AG08396 (cell line): ENCODE measurements at places on chromosomes 12 and 14.

DNA sequence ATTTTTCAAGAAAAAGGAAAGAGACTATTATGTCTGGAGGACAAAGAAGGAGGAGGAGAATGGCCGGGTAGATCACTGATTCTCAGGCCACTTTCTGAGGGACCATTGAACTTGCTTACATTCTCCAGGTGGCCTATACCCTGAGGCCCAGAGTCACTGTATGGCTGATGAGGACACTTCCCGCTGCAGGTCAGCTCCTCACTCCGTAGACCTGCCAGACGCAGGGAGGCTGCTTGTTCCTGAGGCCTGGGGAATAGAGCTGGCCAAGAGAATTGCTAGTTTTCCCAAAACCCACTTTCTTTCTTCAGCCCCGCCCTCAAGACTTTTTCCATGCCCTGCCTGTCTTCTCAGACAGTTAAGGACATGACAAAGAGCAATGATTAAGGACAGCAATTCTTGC is 510.5 kb upstream of the TBX3 start:
- DNase-seq = no peak

GRCh38 chr14:89534902-89535685 is 118.1 kb upstream of the FOXN3 start:
- peak; percentile 21 for DNase-seq

DNA sequence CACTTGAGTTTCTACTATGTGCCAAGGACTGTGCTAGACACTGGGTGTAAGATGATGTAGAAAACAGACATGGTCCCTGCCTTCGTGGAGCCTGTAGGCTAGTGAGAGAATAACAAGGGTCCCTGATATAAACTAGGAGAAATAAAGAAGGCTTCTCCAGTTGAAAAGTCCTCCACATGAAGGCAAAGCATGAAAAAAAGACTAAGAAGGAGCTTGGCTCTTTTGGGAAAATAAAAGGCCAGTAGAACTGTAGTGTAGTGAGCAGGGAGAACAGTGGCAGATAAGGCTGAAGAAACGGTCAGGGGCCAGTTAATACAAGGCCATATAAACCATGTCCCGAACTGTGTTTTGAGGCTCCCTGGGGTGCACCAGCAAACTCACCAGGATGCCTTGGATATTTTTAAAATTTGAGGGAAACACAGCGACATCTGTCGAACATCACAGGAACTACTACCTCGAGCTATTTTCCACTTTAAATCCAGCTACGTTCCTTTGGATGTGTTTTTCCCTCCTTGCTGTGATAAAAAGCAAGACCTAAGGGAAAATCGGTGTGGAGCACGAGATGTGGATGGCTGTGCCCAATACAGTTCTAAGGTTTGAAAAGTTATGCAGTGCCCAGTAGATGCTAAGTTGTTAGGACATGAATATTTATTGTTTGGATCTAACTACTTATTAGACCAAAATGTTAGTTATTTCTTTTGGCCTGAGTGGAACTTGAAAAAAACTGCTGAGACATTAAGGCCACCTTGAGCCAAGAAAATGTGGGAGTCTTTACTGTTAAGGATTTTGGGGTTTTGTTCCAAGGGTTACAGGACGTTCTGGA is 8.5 kb upstream of the CFL2 start:
- peak; percentile 71 for DNase-seq

GRCh38 chr12:95590775-95591174 is 39.5 kb upstream of the USP44 start:
- no peak for DNase-seq

- no peak for DNase-seq
Observed at GRCh38 chr14:52148371-52148770, 79.5 kb upstream of the NID2 start.
